Putamen (tissue), 1 donor: ENCODE measurements at places on chromosomes 6 and 20.

- no peak for DNase-seq
These were observed 44.6 kb downstream of the SLC24A3 start for GRCh38 chr20:19256906-19257595.

DNA sequence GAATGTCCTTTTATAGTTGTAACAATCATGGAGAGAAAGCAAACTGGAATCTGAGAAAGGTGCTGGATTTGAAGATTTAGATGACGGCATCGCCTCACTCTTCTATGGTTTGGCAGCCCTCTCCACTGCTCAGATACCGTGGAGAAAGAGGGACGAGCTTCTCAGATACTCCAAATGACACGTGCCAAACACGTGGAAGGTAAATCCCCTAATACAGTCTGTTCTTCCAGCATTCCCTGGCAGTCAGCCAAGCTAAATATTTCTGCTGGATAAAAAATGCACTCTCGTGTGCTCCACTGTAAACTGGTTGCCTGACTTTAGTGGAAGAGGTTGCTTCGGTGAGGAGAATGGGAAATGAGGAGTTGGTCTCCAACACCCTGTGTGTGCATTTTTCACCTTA lies 16.7 kb upstream of the PRDM1 start:
- no peak for DNase-seq

DNA sequence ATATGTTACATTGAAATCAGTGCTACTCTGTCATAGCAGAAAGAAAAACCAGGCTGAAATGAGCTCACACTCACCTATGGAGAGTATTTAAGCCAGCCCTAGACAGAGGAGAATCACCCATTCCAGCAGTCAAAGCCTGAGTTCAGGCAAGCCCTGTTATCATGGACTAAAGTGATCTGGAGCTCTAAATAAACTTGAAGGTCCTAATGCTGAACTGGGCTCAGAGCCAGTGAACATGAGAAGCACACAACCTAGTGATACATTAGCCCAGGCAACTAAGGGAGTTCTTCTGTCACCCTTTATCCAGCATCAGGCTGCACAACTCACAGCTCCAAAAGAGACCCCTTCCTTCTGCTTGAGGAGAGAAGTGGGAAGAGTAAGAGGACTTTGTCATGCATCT lies 425.0 kb downstream of the COL12A1 start:
- DNase-seq, result no peak

GRCh38 chr6:166424431-166424830 lies 41.7 kb upstream of the MPC1 start:
- no peak for DNase-seq

GRCh38 chr20:31758521-31758920 lies 19.4 kb downstream of the TPX2 start:
- DNase-seq, result no peak

DNA sequence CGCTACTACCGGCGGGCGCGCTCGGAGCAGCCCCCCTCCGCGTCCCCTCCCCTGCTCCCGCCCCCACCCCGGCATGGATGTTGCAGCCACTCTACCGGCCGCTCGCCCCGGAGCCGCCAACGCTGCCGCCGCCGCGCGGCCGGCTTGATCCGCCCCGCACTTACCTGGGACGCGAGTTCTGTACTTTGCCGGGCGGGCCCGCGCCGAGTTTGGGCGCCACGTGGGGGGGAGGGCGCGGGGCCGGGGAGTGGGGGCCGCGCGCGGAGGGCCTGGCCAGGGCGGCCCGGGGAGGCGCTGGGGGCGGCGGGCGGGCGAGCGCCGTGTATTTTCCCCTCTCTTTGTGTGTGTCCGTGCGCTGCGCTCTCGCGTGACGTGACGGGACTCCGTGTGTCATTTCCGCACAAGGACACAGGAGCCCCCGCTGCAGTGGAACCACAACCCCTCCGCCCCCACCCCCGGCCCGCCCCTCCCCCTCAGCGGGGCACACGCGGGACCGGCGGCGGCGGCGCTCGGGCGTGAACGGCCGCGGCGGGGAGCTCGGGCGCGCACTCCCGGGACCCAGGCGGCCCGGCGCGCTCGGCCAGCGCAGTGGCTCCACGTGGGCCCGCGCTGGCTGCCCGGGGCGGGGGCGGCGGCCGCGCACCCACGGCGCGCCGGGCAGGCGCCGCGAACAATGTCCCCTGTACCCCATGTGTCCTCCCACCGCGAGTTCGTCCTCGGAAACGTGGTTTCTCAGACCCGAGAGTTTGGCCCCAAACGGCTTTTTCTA lies at the start of gene BEND3:
BEND3 (minus strand) TSS at position 590 of the 769 bp plus-strand sequence. CDS start 16,230 bp downstream, outside the sequence.
- DNase-seq, result no peak

GRCh38 chr6:152356662-152357061 lies 280.5 kb downstream of the SYNE1 start:
- DNase-seq, result no peak

DNA sequence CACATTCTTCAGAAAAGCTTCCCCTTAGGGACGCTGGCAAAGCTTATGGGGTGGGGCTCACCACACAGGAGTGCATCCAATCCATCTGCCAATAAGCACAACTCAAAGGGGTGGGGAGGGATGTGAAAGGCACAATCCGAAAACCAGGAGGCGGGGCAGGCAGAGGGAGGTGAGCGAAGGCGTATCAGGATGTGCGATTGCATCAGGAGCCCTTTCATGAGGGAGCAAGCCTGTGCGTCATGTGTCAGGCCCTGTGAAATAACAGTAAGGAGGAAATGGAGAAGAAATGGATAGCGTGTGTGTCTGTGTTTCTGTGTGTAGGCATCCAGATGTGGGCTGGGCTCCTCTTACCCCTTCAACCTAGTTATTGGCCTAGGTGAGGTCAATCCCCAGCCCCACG lies 382.4 kb upstream of the CDH4 start:
- no peak for DNase-seq

GRCh38 chr20:43388268-43389002 lies 69.3 kb upstream of the SRSF6 start:
- DNase-seq, result no peak

GRCh38 chr6:148925701-148926100 lies 178.9 kb downstream of the UST start:
- no peak for DNase-seq

- no peak for DNase-seq
These were observed 20.7 kb downstream of the PBOV1 start for GRCh38 chr6:138197570-138197969.

- no peak for DNase-seq
These were observed 70.2 kb upstream of the KIF25 start for GRCh38 chr6:167927246-167927645.

DNA sequence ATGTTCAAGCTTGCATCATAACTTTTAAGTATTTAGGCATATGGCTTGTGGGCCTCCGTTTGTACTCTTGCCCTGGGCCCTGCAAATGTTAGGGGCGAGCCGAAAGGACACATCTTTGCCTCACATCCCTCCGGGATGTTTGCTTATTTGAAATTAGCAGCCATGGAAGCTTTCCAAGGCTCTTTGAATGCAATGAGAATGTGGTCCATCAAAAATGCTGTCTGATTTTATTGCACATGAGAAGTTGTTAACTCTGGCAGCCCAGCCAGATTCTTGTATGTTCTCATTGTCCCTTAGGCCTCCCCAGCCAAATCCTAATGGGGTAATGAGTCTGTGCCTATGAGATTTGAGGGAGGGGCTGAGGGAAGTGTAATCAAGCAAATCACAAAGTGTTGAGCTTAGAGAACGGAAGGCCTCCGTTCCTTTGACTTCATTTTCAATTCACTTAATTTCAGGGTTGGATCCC lies 261.2 kb upstream of the MARCKS start:
- no peak for DNase-seq

GRCh38 chr6:33132081-33132524 lies 56.3 kb downstream of the HLA-DPB1 start:
- no peak for DNase-seq

DNA sequence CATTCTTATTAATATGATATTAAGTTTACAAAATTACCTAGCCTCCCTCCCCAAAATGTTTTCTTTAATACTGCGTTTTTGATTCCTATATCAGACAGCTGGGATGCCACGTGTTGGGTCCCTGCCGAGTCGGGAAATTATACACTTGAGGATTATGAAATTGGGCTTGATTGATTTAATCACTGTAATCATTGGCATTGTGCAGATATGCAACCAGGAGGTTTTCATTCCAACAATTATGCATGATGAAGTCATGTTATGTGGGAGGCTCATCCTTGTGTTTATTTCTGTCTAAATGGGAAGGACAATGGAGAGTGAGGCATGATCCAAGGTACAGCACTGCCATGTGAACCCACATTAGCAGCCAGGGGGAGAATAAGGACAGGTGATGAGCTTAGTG lies 30.6 kb upstream of the RIPOR2 start:
- no peak for DNase-seq

DNA sequence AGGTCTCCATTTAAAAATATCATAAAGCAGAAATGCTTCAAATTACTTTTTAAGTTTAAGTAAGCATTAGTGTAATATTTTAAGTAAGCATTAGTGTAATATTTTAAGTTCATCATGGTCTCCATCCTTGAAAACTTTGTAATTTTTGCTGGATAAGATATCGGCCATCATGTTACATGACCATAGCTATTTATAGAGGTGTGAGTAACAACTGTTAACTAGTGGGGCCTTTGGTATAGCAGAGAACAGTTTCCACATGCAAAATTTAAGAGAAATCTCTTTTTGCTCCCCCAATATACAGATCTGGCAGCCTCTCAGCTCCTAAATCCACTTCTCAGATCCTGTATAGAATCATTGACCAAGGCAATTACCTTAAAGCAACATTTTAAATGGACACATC lies 468 bp downstream of the TRDN start:
- DNase-seq, result no peak

- no peak for DNase-seq
These were observed 6.7 kb downstream of the PSMA7 start for GRCh38 chr20:62136283-62137091.

DNA sequence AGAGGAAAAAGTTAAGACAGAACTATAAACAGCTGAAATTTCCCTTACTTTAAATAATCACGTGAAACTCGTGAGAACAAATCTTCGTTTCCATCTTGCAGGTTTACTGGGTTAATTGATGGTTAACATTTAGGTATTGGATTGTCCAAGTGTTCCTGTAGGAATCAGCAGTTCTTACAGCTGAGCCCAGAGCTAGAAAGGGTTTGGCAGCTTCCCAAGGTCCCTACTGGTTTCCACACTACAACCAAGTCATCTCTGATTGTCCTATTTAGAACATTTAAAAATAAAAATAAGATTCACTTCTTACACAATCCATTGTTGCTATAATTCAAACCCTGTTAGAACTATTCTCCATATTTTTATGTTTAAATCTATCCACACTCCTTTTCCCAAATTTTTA lies 15.8 kb downstream of the MPC1 start:
- DNase-seq, result no peak

GRCh38 chr6:71203206-71203605 lies 85.4 kb upstream of the OGFRL1 start:
- no peak for DNase-seq

DNA sequence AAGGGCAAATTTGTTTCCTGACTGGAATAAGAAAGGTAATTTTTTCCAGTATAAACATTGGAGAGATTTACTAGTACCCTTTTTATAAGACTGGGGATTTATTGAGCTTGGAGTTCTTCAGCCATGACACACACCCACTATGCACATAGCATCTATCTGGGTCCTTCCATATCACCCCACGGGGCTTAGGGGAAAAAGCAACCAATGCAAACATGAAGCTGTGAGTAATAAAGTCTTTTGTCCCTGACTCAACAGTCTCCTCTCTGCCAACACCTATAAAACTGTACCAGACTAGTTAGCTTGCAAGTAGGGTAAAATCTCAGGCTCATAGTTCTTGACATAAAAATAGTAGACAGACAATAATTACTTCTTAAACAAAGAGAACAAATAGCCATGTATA lies 23.4 kb downstream of the COL21A1 start:
- no peak for DNase-seq

- no peak for DNase-seq
These were observed 25.3 kb upstream of the POLR1H start for GRCh38 chr6:30035784-30036183.

DNA sequence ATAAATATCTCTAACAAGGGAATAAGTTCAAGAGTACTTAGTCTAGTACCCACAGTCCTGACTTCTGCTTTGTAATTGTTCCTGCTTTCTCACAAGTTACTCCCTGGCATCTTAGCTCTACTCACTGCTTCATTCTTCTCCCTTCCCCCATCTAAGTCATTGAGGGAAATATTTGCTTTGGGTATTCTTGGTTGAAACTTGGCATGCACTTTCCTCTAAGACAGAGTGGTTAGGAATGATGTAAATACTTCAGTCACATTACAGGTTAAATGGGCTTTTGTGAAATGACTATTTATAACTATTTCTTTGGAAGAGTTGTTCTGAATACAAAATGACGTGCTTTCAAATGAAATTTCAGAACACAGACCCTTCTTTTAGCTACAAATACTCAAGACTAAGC lies 67.7 kb upstream of the PLEKHG1 start:
- no peak for DNase-seq

- no peak for DNase-seq
These were observed 436.7 kb downstream of the RNF144B start for GRCh38 chr6:18823782-18824386.

DNA sequence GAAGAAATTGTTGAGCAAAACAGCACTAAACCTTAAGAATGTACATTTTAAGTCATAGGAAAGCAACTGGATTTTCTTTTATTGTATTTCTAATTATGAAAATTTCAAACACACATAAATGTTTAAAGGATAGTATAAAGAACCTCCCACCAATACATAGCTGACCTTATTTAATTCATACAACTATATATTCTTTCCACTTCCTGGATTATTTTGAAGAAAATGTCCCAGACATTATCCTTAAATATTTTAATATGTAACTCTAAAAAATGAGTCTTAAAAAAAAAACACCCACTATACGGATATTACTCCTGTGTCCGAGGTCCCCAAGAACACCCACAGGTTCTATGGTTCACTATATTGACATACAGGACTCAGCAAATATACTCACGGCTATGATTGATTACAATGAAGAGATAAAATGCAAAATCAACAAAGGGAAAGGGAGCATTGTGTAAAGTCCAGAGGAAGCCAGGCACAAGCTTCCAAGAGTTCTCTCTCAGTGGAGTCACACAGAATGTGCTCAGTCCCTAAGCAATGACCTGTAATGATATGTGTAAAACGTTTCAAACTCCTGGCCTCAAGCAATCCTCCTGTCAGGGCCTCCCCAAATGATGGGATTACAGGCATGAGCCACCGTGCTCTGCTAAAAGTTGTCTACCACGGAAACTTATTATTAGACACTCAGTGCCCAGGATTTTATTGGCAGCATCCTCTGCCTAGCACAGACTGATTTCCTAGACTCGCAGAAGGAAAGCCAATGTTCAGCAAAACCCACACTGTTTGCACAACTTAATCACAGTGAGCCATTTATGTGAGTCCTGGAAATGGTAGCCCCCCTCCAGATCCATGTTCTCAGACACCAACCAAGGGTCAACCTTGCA lies 23.2 kb downstream of the GLYATL3 start:
- DNase-seq, result no peak

- no peak for DNase-seq
These were observed 70.4 kb downstream of the PFDN4 start for GRCh38 chr20:54278262-54278661.

GRCh38 chr6:44471271-44471981 lies 83.9 kb downstream of the CDC5L start:
- no peak for DNase-seq

DNA sequence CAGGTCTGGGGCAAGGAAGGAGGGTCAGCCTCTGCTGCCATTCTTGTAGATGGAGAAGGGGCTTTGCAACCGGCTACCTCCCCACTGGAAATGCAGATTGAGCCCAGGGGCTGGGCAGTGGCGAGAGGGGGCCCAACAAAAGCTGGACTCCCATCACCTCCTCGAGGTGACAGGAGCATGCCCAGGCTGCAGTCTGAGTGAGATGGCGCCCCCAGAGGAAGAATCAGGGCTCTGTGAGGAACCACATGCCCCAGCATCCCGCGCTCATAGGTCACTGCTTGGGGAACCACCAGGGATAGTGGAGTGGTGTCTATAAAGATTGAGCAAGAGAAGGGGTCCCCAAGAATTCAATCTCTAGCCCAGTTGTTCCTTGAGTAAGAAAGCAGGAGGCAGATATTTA lies 31.6 kb upstream of the NEDD9 start:
- no peak for DNase-seq
